Thymus (tissue), 14 donors: ENCODE measurements at places on chromosomes 6 and 20.

- no peak for DNase-seq
These were observed 120.4 kb downstream of the LRRC1 start for GRCh38 chr6:53915026-53915691.

GRCh38 chr20:57658833-57659516, 38.7 kb upstream of the ZBP1 start:
- no peak for DNase-seq

- no peak for DNase-seq
These were observed 31.6 kb downstream of the AHI1 start for GRCh38 chr6:135465903-135466302.

DNA sequence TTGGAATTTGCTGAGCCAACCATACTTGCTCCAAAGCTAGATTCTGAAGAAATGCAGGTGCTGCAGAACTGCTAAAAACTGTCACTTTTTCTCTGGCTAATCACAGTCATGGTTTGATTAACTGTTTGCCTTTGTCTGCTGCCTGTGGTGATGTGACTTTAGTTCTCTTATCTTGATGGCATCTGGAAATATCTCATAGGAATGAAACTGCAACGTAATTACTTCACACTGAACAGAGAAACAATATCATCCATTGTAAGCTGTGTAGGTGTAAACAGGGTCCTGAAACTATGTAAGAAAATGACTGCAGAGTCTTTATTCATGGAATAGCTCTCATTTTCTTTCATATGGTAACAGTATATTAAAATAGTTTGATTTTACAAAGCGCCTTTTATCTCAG, 721.9 kb upstream of the HS3ST5 start:
- no peak for DNase-seq

DNA sequence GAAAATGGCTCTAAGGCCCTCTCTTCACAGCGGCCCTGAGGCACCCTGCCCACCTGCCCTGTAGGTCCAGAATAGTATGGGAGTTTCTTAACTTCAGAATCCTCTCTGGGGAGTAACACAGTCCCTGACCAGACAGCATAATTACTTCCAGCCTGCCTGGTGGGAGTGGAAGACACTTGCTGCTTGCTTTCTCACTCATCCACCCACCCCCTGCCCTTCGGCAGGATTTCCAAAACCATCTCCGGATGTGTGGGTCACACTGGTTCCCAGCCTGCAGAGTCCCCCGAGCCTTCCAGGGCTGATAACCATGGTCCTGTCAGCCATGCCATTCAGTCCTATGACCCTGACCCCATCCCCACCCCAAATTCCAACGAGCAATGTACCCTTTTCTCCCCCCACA, 5.4 kb downstream of the SLC29A1 start:
- DNase-seq: no peak

GRCh38 chr6:165906736-165907135, 243.7 kb upstream of the PDE10A start:
- no peak for DNase-seq

- no peak for DNase-seq
These were observed 85.6 kb upstream of the CARMIL1 start for GRCh38 chr6:25193460-25194171.

GRCh38 chr6:1872649-1873131, 263.0 kb downstream of the FOXC1 start:
- DNase-seq: no peak
